ENCODE measurements at places on chromosomes 3 and 15.

DNA sequence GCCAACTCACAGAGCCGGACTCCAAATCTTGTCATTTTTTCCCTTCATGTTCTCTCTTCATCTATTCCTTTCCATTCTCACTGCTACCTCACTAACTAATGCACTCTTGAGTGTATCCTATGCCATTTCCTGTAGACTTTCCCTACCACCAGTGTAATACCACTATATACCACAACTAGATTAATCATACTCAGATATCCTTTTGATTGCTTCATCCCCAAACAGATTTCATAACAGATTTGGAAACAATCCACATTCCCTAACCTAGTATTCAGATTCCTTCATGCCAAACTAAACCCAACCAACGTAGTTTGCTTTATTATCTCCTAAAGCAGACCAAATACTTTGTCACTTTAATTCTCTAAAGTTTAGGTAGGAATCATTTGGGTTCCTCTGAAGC is 2.6 kb upstream of the PLOD2 start:
- DNase-seq = no peak

DNA sequence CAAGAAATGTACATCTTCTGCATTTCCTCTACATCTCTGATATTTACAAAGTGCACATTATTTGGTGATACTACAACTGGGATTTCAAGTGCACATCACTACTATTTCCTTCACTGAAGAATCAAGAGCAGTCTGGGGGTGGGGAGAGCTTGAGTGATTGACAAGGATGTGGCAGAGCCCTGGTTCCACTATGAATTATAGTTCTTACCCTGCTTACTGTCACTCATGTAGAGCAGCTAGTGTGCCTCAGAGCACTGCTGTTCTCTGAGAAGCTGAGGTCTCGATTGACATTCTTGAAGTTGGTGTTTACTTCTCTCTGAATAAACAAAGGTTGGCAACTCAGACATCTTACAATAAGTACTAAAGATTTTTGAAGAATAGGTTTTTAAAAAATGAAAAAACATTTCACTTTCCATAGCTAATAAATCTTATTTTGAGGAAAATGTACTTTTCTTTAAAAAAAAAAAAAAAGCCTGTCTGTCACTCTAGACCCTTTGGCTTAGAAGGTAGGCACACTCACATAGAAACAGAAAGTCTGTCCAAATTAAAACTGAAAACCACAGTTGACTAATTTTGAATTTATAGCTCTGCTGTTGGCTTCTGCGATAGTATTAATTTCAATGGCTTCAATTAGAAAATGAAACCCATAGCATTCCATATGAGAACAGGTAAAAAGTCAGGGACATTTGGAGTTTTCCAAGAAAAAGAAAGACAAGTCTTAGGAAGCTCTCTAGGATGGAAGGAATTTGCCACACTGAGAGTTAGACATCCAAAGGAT is 5.6 kb downstream of the GREM1 start:
- no peak for DNase-seq

- no peak for DNase-seq
Measured at GRCh38 chr3:156957715-156958114, 131.6 kb downstream of the LEKR1 start.

DNA sequence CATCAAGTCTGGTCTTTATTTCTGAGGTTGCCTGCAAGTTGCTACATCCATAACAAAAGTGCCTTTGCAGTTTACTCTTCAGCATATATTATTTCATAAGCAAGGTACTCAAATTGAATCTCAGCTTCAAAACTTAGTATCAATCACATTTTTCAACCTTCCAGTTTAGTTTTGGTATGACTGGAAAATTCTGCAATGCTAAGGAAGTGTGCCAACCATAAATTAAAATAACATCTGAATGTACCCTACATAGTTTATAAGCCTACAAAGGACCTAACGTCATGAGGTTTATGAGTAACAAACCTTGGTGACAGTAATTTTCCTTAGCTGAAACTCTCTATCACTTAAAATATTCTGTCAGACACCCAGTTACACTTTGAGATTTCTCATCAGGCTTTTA is 62.8 kb downstream of the THBS1 start:
- DNase-seq = no peak

- no peak for DNase-seq
Measured at GRCh38 chr3:157914882-157915281, 191.3 kb downstream of the SHOX2 start.

- DNase-seq = no peak
Measured at GRCh38 chr3:150577855-150578254, 25.3 kb upstream of the SELENOT start.

DNA sequence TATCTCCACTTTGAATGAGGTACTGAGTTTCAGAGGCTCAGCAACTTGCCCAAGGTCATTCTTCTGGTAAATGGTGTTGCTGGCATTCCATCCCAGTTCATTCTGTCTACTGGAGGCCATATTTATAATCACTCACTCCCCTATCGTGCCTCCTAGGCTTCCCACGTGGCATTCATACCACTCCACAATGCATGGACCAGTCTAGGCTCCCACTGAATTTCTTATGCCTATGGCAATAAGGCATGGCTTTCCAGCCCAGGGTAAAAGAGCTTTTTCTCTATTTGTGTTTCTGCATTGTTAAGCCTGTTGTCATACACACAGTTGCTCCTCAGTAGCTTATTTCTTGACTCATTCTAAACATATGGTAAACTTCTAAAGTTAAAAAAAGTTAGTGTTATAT is 19.9 kb downstream of the BBX start:
- DNase-seq = no peak

- no peak for DNase-seq
Measured at GRCh38 chr15:67406257-67406861, 114.6 kb upstream of the C15orf61 start.

DNA sequence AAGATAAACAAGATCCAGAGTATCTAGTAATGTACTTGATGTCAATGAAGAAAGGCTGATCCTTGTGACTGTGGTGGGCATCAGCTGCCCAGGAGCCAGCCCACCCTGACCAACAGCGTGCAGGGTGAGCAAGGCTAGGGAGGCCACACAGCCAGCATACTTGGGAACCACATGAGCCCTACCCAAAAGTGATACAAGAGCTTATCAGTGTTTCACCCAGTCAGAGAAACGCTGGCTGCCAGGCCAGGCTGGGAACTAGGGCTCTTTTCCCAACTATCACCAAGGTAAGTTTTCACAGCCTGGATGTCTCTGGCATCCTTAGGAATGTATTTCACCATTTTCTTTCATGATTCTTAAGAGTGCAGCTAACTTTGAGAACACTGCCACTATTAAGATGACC is 24.9 kb downstream of the CHAC1 start:
- DNase-seq = no peak

- no peak for DNase-seq
Measured at GRCh38 chr15:44024155-44024554, 170.9 kb downstream of the FRMD5 start.
